ENCODE measurements at places on chromosomes 16 and 17. TPM values are rescaled to one million over a fixed set of nuclear protein-coding genes. Genes with fewer than 3 reads are reported as not detected.

AATF gene
- total RNA-seq: 49.5 TPM

NUP88 gene
- total RNA-seq: 149 TPM

RPAIN gene
- 80.0 TPM for total RNA-seq

MYH1 gene
- not detected for total RNA-seq

BCL6B gene
- total RNA-seq: not detected

KRT32 gene
- total RNA-seq: not detected

KRTAP2-2 gene
- total RNA-seq: not detected

ACAP1 gene
- total RNA-seq: 451 TPM

MYH13 gene
- not detected for total RNA-seq

PLK1 gene
- 0.76 TPM for total RNA-seq

GRCh38 chr17:42203354-42203753 is 9.1 kb upstream of the GHDC start:
- no peak for DNase-seq

DNA sequence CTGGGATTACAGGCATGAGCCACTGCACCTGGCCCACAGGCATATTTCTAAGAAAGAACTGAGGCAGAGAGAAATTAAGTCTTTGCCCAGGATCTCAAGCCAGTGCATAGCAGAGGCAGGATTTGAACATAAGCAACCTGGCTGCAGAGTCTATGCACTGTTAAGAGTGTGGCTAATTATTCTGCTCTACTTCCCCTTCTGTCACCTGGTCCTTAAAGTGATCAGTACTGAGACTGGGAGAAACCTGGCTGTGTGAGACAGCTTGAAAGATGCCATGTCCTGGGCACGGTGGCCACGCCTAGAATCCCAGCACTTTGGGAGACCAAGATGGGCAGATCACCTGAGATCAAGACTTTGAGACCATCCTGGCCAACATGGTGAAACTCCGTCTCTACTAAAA is 58.1 kb downstream of the IQCK start:
- no peak for DNase-seq

DNA sequence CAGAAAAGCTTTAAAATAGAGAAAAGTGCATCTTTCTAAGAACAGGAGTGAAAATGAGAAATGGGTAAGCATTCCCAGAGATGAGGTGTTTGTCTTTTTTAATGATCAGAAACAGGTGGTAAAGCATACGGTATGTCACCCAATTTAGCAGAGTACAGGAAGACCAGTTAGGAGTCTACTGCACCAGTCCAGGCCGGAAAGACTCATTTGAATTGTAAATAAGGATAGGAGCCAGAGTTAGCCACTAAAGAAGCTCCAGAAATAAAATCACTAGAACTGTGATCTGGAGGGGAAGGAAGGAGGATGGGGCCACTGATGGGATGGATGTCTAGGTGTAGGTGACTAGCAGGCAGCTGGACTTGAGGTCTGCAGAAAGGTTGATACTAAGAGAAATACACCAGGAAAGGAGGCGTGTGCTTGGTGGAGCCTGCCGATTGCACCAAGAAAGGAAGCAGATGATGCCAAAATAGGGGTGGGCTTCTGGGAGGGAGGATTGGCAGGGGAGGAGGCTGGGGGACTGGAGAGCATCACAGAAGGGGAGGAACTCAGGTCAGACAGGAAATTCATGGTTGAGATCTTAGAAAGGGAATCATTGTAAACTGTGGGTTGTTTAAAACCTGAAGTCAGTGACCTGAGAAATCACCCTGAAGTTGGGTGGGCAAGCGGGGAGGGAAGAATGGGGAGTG is 8.1 kb upstream of the NAT9 start:
- DNase-seq: no peak

All from CD8-positive, alpha-beta T cell (primary cell).